ENCODE measurements at places on chromosomes 7 and 10. TPM values are rescaled to one million over a fixed set of nuclear protein-coding genes. Genes with fewer than 3 reads are reported as not detected.

GRCh38 chr7:138208864-138209263 is 132.6 kb downstream of the AKR1D1 start:
- no peak for DNase-seq

The PNPLA8 gene
- 22.1 TPM for total RNA-seq

The TAC1 gene
- total RNA-seq: not detected

The GJD4 gene
- total RNA-seq: not detected

DNA sequence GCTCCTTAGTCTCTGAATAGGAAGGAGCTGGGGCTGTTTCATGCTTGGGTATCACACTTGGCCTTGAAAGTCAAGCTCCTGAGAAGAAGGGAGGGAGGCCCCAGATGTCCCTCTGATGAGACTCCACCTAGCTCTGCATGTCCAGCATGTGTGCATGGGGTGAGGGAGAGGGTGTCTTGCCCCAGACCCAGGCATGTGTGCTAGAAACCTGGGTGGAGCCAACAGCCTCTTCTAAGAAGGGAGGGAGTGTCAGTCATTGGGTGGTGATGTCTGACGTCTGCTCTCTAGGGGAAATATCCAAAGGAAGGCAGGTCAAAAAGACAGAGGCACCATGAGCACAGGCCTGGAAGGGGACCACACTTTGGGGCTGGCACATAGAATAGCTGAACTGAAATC is 159.0 kb downstream of the CDH23 start:
- no peak for DNase-seq

Measured in activated CD4-positive, alpha-beta memory T cell treated with anti-CD3 and anti-CD28 coated beads for 36 hours (primary cell).